ENCODE measurements at places on chromosomes 6 and 20. TPM values are rescaled to one million over a fixed set of nuclear protein-coding genes. Genes with fewer than 3 reads are reported as not detected.

Gene RNF182
- total RNA-seq, result 8.2 TPM

Gene PBOV1
- not detected for total RNA-seq

Gene RFX6
- not detected for total RNA-seq

Gene BFSP1
- total RNA-seq, result 1.7 TPM

Gene DLL1
- 1.4 TPM for total RNA-seq

Gene PHACTR1
- total RNA-seq, result 7.8 TPM

Gene HLA-DQB1
- total RNA-seq, result not detected

Gene SLC17A3
- total RNA-seq, result not detected

Gene CRISP2
- total RNA-seq, result not detected

Gene KCNK15
- total RNA-seq, result not detected

Gene STXBP5
- 28.0 TPM for total RNA-seq

Gene BIRC7
- total RNA-seq, result not detected

Gene CLDN20
- total RNA-seq, result not detected

Gene RIPOR3
- not detected for total RNA-seq

Gene PTP4A1
- 15.8 TPM for total RNA-seq

Gene TRIM38
- total RNA-seq, result 3.8 TPM

Gene FLRT3
- total RNA-seq, result 4.0 TPM

Measured in HT1080 (cell line).